ENCODE measurements at places on chromosomes 7 and 10.

DNA sequence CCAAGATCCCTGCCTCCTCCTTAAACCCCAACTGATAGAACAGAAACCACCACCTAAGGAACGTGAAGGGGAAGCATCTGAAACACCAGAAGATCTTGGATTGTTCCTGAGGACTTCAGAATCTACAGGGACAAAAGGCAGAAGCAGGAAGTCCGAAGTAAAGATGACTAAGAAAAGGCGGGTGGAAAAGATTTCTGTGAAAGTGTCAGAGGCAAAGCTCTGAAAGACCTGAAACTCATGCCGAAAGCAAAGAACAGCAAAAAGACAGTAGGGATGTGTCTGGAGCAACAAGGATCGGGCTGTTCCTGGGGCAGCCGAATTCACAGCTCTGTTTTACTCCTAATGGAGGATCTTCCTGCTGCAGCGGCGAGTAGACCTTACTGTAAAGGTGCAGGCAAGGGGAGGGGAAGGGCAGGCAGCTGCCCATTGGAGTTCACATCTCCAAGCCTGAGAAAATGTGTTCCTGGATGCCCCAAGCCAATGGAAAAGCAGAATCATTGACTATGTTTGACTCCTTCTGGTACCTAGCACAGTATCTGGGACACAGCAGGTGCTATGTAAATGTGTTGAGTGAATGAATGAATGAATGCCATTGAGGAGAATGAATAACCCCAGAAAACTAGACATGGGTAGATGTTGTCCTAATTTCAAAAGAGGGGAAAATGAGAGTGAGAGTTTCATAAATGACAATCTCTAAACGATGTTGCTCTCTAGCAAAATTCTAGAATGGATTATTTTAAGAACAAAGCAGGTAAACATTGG lies 40.4 kb downstream of the PDIA4 start:
- DNase-seq: peak; percentile 47

DNA sequence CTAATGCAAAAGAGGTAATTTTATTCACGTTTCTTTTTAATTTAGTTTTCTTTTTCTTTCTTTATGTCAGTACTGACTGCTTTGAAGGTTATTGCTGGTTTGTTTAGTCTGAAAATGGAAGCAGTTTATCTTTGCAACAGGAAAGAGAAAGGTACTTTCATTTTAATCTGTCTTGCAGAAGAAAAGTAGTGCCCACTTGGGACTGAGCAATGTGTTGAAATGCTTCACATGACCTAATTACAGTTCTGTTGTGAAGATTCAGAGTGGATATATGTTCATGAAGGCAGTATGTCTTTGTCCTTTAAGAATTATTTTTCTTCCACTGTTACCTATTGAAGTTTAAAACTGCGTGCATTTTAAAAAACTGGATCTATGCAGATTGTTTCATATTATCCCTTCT lies 80.1 kb downstream of the ANKIB1 start:
- no peak for DNase-seq

GRCh38 chr7:43117095-43117494 lies 4.6 kb downstream of the HECW1 start:
- DNase-seq: no peak

DNA sequence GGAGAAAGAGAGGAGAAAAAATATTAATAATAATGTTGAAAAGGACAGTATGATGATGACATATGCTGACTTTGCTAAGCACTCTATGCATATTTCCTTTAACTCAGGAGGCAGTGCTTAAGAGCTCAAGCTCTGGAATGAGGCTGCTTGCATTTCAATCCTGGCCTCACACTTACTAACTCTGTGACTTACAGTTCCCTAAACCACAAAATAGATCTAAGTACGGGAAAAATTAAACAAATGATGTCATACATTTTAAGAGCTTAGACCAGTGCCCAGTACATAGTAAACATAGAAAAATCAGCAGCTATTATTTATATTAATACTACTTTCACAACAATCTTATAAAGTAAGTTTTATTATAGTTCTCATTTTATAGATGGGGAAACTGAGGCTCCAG lies 61.3 kb downstream of the GFRA1 start:
- peak; percentile 37 for DNase-seq

- no peak for DNase-seq
Measured at GRCh38 chr10:52463826-52464225, 149.7 kb downstream of the DKK1 start.

GRCh38 chr7:12722636-12723605 lies 35.5 kb downstream of the ARL4A start:
- peak; percentile 39 for DNase-seq

- DNase-seq: peak; percentile 20
Measured at GRCh38 chr7:22586786-22587140, 86.8 kb upstream of the STEAP1B start.

DNA sequence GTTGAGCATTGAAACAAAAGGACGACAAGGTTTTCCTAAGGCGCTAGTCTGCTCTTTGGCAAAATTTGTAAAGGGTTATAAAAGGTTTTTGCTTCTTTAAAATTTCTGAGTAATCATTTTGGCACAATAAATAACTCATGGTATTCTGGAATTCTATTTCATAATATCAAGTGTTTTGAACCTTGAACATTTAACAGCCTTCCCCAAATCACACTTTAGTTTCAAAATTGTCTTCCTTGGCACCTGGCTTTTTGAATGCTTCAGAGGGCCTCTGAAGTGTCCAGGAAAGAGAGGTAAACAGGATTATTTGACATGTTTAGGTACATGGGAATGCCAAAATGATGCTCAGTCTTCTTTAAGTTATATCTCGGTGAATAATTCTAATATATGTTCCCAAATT lies 220.8 kb downstream of the PHF14 start:
- DNase-seq: no peak

DNA sequence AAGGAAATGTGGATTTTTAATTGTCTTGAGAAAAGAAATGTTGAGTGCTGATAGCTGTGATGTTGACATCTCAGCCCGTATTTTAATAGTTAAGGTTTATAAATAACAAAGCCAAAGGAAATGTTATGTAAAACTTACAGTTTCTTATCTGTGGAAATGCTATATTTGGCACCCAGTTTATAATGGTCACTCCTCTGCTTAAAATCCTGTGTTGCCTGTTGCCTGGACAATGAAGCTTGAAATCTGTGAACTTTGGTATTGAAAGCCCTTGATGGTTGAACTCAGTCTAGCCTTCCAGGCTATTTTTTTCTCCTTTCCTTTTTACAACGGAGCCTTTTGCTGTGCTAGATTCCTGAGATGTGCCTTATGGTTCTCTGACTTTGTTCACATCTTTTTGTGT lies 46.5 kb downstream of the MCU start:
- DNase-seq: no peak

DNA sequence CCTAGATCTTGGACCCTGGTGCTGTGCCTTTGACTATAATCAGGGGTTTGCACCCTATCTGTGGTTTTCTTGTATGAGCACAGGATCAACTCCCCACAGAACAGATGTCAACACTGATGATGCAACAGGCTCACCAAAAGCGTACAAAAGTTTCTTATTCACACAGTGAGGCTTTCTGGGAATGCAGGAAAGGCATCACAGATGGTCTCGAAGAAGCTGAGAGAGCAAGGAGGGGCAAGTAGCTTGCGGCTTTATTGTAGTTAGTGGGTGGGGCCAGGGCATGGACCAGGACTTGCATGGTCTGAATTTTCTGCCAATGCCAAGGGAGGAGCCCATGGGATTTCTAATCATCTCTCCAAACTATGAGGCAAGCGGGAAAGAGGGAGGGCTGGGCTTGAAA lies 46.2 kb downstream of the SEC61G start:
- DNase-seq: no peak

GRCh38 chr10:21860718-21861117 lies 142.8 kb downstream of the DNAJC1 start:
- peak; percentile 36 for DNase-seq
